Peyer's patch (tissue), 4 donors: ENCODE measurements at places on chromosomes 2 and 18. TPM values are rescaled to one million over a fixed set of nuclear protein-coding genes. Genes with fewer than 3 reads are reported as not detected.

- H3K27ac ChIP-seq: no peak overlapping the region
- no peak overlapping the region for H3K4me3 ChIP-seq
- no peaks in the 10 kb centered on the region for H3K4me1 ChIP-seq
- no peaks in the 10 kb centered on the region for H3K27me3 ChIP-seq
Observed at GRCh38 chr2:228938629-228939028, 332.5 kb downstream of the PID1 start.

LBH gene
- total RNA-seq: 44.6 TPM

GRCh38 chr2:188146888-188147287 lies 144.8 kb upstream of the GULP1 start:
- no peaks in the 10 kb centered on the region for H3K27me3 ChIP-seq
- H3K36me3 ChIP-seq: no peaks in the 10 kb centered on the region
- no peak overlapping the region for H3K27ac ChIP-seq
- no peaks in the 10 kb centered on the region for H3K4me1 ChIP-seq
- no peak for DNase-seq
- H3K4me3 ChIP-seq: no peak overlapping the region

GRCh38 chr2:164065038-164065437 lies 329.2 kb upstream of the FIGN start:
- no peaks in the 10 kb centered on the region for H3K4me1 ChIP-seq
- no peaks in the 10 kb centered on the region for H3K27me3 ChIP-seq
- no peak for DNase-seq
- H3K4me3 ChIP-seq: no peak overlapping the region

DNA sequence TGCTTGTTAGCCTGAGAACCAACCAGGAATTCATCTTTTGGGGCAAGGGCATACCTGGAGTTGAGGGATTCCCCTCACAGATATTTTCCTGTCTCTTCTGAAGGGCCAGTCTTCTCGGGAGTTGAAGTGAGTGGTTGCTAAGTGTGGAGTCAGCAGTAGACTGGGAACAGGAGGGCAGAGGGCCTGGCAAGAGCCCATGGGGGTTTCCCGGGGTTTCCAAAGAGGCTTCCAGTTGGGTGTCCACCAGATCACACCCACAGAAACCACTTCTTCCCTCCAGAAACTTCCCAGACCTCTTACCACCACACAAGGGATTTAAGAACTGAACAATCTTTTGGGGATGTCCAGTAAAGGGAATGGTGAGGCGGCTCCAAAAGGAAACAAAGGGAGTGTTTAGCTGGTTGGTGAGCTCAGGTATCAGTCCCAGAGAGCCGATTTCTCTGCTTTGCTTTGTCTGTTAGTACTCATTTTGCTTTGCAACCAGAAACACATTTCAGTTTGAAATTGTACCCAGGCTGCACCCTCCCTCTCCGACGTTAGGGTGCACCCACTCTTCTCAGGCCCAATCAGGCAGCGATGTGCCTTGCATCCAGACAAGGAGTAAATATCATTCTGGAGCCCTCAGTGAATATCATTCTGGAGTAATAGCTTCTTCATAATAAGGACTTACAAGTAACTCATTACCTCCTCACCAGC lies 47.5 kb upstream of the SPATS2L start:
- DNase-seq: no peak
- H3K4me1 ChIP-seq: no peaks in the 10 kb centered on the region
- H3K27me3 ChIP-seq: no peaks in the 10 kb centered on the region

- no peak for DNase-seq
- H3K36me3 ChIP-seq: no peaks in the 10 kb centered on the region
- no peak overlapping the region for H3K27ac ChIP-seq
Observed at GRCh38 chr18:13372531-13372951, 154.0 kb downstream of the LDLRAD4 start.

LRATD1 gene
- total RNA-seq: 31.4 TPM

GRCh38 chr2:180077295-180077906 lies 70.3 kb upstream of the CWC22 start:
- no peak for DNase-seq
- H3K4me3 ChIP-seq: no peak overlapping the region
- no peaks in the 10 kb centered on the region for H3K4me1 ChIP-seq
- H3K27me3 ChIP-seq: no peaks in the 10 kb centered on the region

GRCh38 chr2:196290569-196290968 lies 119.2 kb upstream of the STK17B start:
- H3K36me3 ChIP-seq: no peaks in the 10 kb centered on the region
- no peak overlapping the region for H3K4me3 ChIP-seq
- H3K4me1 ChIP-seq: no peaks in the 10 kb centered on the region

DNA sequence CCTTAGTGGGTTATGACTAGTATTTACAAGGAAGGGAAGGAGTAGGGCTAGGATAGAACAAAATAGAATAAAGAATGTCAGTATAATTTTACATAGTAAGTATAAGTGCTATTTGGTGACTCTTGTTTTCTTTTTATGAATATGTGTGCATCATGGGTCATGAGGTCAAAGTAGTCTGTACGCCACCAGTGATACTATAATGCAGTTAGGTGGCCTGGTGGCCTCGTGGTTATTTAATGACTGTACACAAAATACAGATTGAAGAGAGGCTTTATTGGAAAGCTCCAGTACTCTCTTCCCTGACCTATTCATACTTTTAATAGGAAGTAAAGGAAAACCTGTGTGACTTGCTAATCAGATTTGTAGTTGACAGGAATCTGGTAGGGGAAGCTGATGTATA lies 27.3 kb downstream of the CAB39 start:
- no peaks in the 10 kb centered on the region for H3K27me3 ChIP-seq

C18orf32 gene
- total RNA-seq: 31.6 TPM

GRCh38 chr2:181163139-181163538 lies 182.7 kb downstream of the UBE2E3 start:
- H3K27ac ChIP-seq: no peak overlapping the region
- no peaks in the 10 kb centered on the region for H3K4me1 ChIP-seq
- H3K27me3 ChIP-seq: no peaks in the 10 kb centered on the region
- no peaks in the 10 kb centered on the region for H3K36me3 ChIP-seq
- no peak overlapping the region for H3K4me3 ChIP-seq

LOXL3 gene
- 3.1 TPM for total RNA-seq

- no peaks in the 10 kb centered on the region for H3K4me1 ChIP-seq
- no peaks in the 10 kb centered on the region for H3K27me3 ChIP-seq
- no peak overlapping the region for H3K4me3 ChIP-seq
- no peak for DNase-seq
Observed at GRCh38 chr2:39156107-39156506, 35.3 kb upstream of the SOS1 start.

VIL1 gene
- total RNA-seq: 189 TPM

DNA sequence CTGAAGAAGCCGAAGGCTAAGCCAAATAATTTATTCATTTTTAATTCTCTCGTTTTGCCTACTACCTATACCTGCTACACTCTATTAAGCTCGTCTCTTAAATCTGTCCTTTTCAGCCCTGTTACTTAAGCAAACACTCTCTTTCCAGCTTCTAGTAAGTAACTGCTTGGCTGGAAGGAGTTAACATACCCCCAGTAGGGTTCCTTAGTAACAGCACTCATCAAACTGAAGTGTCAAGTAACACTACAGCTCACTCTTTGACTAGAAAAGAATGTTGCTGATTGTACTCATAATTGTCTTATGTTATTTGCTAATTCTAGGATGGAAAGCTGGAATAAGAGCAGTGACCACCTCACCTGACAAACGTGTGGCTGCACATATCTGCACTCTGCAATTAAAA lies 120.0 kb upstream of the SCN7A start:
- no peak overlapping the region for H3K4me3 ChIP-seq
- no peak for DNase-seq
- no peak overlapping the region for H3K27ac ChIP-seq
- H3K36me3 ChIP-seq: no peaks in the 10 kb centered on the region

DNA sequence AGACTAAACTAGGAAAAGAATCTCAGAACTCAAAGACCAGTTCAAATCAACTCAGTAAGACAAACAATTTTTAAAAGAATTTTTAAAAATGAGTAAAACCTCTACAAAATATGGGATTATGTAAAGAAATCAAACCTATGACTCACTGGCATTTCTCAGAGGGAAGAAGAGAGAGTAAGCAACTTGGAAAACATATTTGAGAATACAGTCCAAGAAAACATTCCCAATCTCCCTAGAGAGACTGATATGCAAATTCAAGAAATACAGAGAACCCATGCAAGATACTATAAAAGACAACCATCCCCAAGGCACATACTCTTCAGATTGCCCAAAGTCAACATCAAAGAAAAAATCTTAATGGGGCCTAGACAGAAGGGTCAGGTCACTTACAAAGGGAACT lies 162.7 kb downstream of the WDPCP start:
- H3K36me3 ChIP-seq: no peaks in the 10 kb centered on the region
- no peaks in the 10 kb centered on the region for H3K27me3 ChIP-seq
- no peaks in the 10 kb centered on the region for H3K4me1 ChIP-seq

- H3K27ac ChIP-seq: no peak overlapping the region
- H3K4me1 ChIP-seq: no peaks in the 10 kb centered on the region
- H3K4me3 ChIP-seq: no peak overlapping the region
- no peaks in the 10 kb centered on the region for H3K36me3 ChIP-seq
- no peaks in the 10 kb centered on the region for H3K27me3 ChIP-seq
- no peak for DNase-seq
Observed at GRCh38 chr18:7778181-7778580, 211.1 kb downstream of the PTPRM start.

- H3K4me3 ChIP-seq: no peak overlapping the region
- H3K27me3 ChIP-seq: no peaks in the 10 kb centered on the region
- DNase-seq: no peak
- H3K4me1 ChIP-seq: no peaks in the 10 kb centered on the region
- H3K36me3 ChIP-seq: no peaks in the 10 kb centered on the region
- H3K27ac ChIP-seq: no peak overlapping the region
Observed at GRCh38 chr2:174691201-174691779, 73.0 kb downstream of the CHRNA1 start.

DNA sequence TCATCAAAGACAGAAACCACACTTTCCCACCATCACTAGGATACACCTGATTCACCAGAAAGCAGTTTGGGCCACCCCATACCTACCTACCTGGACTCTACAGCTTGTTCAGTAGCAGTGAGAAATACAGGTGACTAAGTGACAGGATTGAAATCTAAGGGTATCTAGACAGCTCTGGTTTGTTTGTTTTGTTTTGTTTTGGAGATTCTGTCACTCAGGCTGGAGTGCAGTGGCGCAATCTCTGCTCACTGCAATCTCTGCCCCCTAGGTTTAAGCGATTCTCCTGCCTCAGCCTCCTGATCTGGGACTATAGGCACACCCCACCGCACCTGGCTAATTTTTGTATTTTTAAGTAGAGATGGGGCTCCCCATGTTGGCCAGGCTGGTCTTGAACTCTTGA lies 3.1 kb downstream of the TTC21B start:
- DNase-seq: no peak
- no peak overlapping the region for H3K27ac ChIP-seq
- H3K27me3 ChIP-seq: no peaks in the 10 kb centered on the region
- peaks cover 13% of the 10 kb centered on the region for H3K36me3 ChIP-seq
- H3K4me3 ChIP-seq: no peak overlapping the region

DNA sequence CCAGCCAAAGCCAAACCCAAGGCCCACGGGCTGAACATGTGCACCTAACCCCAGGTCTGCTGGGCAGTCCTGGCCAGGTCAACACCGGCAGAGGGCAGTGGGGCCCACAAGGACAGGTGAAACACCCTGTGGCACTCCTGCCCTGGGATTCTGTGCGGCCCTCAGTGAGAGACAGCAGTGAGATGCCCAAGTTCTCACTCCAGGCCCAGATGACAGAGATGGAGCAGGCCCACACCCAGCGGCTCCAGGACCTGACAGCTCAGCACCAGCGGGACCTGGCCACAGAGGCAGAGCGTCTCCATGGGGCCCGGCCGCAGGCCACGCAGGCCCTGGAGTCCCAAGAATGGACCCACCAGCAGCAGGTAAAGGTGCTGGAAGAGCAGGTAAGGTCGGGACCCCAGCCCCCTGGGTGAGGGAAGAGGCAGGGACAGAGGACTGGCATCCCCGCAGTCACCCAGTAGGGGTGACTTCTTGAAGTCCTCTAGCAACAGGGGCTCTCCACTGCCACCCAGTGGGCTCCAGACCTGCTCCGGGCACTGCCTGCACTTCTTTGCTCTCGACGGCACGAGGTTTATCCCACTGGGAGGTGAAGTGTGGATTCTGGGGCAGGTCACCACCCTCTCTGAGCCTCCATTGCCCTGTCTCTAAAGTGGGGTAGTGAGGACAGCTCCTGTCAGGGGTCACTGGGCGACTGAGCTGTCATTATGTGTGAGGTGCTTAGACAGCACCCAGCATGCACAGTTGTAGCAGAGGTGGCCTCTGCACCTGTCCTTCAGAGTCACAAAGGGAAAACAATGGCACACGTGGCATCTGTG lies 8.8 kb upstream of the SNED1 start:
- no peak overlapping the region for H3K27ac ChIP-seq
- no peak overlapping the region for H3K4me3 ChIP-seq
- H3K4me1 ChIP-seq: no peaks in the 10 kb centered on the region

HOXD10 gene
- total RNA-seq: not detected

CCDC148 gene
- total RNA-seq: not detected

ASAP2 gene
- total RNA-seq: 59.4 TPM

DNA sequence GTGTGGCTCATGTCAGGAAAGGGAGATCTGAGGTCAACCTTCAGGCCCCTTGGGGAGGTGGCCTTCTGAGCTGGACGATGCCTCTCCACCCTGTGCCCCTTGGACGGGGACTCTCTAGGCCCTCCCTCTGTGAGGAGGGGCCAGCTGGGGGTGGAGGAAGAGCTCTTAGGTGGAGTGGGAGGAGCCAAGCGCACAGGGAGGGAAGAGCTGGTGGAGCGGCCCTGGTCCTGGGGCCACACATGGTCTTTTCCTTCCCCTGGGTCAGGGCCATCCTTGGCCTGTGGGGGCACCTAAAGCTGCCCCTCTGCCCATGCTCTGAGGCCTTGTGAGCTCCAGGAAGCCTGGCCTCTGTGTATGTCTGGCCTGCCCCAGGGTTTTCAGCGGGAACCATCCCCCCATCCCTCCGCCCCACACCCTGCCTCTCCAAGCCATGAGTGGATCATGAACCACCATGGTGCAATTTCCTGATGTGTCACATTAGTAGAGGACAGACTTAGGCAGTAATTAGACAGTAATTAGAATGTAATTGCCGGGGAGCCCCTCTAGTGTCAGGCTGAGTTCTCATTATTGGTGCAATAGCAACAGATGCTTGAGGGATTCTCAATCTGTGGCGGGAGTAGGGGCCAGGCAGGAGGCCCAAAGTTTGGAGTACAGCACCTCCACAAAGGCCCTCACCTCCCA lies 63.0 kb downstream of the GLI2 start:
- no peak for DNase-seq
- no peaks in the 10 kb centered on the region for H3K36me3 ChIP-seq
- no peak overlapping the region for H3K27ac ChIP-seq

- DNase-seq: peak; percentile 76
- no peaks in the 10 kb centered on the region for H3K36me3 ChIP-seq
- no peak overlapping the region for H3K27ac ChIP-seq
Observed at GRCh38 chr2:96951125-96951654, 35.2 kb downstream of the FAM178B start.

C2orf15 gene
- total RNA-seq: not detected
